ENCODE measurements at places on chromosomes 11 and 22.
A peak's percentile ranks its signal among the peaks of the same experiment; 100 is the strongest.

GRCh38 chr11:127470306-127470884 is 469.8 kb upstream of the KIRREL3 start:
- no peak for DNase-seq

DNA sequence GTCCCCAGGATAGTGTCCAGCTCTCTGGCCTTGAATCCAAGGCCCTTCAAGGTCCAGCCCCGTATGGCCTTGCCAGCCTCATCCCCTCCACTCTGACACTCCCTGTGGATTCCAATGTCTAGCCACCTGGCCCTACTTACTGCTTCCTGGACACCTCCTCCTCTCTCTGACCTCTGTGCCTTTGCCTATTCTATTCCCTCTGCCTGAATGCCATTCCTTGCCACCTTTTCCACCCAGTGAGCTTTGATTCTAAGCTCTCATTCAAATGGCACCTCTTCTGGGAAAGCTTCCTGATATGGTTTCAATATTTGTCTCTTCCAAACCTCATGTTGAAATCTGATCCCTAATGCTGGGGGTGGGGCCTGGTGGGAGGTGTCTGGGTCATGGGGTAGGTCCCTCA is 31.9 kb upstream of the TTLL12 start:
- no peak for DNase-seq

- no peak for DNase-seq
Measured at GRCh38 chr11:67639438-67639859, at the start of gene TBX10. TBX10 (minus strand) TSS chr11:67639763; CDS start chr11:67639472, 291 bp downstream.

DNA sequence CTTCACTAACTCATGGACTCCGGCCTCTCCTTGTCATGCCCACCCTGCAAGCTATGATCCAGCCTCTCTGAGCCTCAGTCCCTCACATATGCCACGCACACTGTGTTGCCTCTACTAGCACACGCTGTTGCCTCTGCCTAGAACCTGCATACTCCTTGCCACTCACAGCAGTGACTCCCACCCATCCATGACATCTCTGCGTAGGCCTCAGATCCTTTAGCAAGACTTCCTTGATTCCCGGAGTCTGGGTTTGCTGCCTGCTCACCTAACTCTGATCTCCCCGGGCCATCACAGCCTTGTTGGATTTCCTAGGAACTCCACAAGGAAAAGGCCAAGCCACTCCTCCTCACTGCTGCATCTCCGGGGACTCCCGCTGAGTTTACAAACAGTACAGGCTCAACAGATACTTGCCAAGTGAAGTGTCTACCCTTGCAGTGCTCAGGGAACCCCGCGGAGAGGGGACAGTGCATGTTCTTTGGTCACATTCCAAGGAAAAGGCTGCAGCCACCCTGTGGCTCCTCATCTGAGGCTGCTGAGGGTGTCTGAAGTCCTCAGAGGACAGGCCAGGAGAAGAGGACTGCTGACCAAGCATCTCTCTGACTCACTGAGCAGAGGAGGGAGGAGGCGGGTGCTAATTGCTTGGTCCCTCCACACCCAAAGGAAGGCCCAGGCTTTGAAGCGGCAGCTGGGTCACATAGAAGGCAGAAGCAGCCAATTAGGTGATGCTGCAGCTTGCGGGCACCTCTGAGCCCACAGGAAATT is 42.4 kb upstream of the NAV2 start:
- peak; percentile 44 for DNase-seq

DNA sequence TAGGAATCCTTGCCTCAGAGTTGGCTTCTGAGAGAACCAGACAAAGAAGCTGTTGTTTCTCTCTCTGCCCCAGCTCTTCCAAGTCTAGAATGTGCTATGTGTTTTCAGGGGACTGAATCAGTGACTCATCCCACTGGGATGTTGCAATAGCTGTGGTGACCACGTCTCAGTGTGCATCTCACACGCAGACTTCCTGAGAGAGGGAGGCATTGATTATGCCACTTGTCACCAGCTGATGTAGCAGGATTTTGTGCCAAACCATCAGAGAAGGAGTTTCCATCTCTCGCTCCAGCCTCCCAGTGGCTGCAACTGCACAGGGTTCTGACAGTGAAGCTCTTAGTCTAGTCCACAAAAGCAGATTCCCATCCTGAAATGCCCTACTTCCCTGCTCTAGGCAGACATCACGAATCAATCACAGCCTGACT is 455.8 kb downstream of the MIAT start:
- DNase-seq, result no peak

DNA sequence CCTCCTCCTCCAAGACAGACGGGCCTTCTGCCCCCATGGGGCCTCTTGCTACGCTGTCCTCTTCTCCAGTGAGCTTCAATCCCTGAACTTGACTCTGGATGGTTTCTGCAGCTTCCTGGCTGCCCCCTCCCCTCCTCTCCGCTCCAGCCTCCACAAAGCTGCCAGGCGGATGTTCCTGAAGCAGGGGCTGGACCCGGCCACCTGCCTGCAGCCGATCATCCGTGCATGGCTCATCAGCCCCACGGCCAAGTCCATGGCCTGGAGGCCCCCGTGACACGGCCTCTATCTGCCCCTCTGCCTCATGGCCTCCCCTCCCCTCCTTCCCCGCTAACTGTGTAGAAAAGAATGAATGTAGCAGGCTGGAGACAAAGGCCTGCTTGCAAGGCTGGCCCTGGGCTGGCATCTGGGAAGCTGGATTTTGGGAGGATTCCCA is 6.8 kb upstream of the SUN2 start:
- no peak for DNase-seq

- DNase-seq, result no peak
Measured at GRCh38 chr22:17152971-17153370, 6.1 kb downstream of the HDHD5 start.

DNA sequence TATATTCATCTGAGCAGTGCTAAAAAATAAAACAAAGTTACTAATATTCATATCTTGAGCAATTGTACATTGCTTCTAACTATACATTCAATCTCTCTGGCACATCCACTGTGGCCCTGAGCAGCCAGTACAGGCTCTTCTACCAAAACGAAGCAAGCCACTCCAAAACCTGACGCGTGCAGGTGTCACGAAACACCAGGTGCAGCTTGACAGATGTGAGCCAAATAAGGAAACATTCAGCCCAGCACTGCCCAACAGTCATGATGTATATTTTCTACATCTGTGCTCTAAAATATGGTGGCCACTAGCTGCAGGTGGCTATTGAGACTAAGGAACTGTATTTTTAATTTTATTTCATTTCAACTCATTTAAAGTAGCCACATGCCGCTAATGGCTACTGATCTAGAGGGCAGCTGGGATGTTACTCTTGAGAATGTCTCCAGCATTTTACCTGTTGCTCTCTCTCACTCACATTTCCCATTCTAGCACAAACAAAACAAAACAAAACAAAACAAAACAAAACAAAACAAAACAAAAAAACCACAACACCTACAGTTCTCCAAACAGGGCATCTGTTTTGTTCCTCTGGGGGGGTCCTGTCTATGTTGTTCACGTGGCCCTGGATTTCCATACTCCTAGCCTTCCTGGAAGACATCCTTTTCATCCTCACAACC is 77.7 kb downstream of the LARGE1 start:
- DNase-seq, result no peak

DNA sequence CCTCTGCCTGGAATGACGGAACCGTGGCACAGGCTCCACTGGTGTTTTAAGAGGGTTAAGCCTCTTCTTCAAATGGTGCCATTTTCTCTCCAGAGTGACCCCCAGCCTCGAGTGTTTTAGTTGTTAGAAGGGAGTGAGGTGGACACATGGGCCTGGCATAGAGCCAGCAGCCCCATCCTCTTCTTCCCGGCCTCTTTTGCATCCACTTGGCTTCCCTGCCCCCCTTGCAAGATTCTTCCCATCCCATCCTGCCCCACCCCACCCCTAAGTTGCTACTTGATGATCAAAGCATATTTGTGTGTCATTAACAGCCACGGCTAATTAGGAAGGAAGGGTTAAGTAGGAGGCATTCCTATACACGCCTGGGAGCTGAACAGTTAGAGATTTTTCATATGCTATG is 72.3 kb upstream of the CRYBB3 start:
- DNase-seq, result no peak

DNA sequence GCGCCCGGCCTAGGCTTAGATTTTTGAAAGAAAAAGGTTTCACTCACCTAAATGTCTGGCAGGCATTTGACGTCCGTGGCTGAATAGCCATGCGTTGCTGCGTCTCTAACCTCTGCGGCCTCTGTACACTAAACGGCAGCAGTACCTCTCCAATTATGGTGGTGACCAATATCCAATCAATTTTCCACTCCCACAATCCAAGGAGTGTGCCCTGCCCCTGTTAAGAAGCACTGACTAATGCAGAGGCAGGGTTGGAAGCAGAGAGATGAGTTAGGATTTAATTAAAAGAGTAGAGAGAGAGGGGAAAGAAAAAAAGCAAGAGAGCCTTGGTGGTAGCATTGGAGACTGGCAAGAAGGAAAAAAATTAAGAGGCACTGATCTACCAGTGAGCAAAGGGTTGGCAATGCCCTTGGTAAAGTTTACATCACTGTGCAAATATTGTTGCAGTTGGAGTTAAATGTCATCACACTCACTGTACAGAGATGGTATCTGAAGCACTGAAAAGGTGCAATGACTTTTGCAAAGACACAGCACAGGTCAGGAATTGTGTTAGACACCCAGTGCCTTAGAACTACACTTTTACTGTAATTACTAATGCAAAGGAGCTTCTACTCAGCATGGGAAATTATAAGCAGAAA is 526.7 kb downstream of the NTM start:
- DNase-seq, result no peak

GRCh38 chr11:34654483-34655334 is 33.8 kb downstream of the EHF start:
- DNase-seq, result peak; percentile 78

DNA sequence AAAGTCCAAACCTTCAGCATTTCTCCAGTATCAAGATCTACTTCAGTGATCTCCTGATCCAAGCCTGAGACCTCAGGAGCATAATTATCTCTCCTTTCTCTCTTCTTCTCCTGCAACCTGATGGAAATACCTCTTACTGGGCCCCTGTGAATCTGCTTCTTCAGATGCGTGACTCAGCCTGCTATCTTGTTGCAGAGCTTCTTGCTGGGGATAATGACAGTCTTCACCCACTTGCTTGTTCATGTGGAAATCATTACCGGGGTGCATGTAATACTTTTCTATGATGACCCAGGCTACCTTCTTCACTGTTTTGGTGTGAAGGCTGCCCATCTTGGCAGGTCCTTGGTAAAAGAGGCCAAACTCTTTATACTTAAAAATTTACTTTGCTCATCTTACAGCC is 140.0 kb upstream of the POU2AF2 start:
- DNase-seq, result peak; percentile 75

Measured in head of caudate nucleus (tissue), 42 donors.